ENCODE measurements at places on chromosomes 7 and 10.
A peak's percentile ranks its signal among the peaks of the same experiment; 100 is the strongest.

DNA sequence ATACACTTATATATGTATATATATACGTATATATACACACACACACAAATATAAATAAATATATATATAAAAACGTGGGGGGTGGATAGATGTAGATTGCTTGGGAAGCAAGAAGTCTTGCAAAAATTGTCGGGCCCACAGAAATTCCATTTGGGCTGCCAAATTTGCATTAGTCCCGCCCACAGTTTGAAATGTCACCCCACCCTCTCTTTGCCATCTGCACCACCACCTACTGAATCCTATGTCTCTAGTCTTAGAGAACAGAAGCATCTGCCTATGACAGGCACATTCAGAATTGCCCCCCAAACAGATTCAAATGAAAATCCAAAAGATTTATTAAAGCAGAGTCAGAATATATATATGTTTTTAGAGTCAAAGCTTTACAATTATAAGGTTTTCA, 25.6 kb upstream of the CACNA2D1 start:
- no peak for DNase-seq

DNA sequence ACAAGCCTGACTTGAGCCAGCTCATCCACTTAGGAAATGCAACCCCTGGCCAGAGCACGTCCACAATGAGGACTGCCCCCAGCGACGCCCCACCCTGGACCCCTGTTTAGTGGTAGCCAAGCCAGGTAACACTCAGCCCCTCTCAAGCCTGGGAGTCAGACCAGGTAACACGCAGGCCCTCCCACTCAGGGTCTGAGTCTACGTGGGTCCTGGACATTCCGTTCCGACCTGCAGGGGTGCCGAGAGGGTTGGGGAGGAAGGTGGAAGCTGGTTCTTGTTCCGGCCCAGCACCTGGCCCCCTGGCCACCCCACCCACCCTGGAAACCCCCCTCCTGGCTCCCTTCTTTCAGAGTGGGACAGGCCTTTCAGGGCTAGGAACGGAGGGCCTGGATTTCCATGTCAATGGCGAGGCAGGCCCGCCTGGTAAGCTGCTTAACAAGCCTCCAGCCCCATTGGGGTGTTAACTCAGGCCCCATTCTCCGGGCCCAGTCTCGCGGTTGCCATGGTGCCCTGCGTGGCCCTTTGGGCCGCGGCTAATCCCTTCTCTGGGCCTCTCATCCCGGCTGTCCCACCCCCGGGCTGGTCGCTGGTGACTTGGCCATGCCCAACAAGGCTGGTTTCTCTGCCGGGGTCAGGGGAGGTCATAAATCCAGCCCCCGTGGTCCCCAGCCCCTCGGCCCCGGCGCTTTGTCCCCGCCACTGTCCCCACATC, 19.7 kb upstream of the LFNG start:
- no peak for DNase-seq

DNA sequence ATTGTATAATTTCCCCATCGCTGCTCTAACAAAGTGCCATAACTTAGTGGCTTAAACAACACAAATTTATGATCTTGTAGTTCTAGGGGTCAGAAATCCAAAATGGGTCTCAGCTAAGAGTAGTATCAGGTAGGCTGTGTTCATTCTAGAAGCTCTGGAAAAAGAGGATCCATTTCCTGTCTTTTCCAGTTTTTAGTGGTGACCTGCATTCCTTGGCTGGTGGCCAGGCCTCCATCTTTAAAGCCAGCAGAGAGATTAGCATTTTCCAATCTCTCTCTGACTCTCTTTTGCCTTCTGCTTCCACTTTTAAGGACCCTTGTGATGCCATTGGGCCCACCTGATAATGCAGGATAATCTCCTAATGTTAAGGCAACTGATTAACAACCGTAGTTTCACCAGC, 41.0 kb upstream of the C10orf120 start:
- peak; percentile 4 for DNase-seq

GRCh38 chr7:24963218-24963617, 16.8 kb downstream of the OSBPL3 start:
- DNase-seq: peak; percentile 29
